Stimulated activated CD4-positive, alpha-beta T cell treated with anti-CD3 and anti-CD28 coated beads, TNF-alpha, amount 100 ng/mL, for 4 hours (primary cell): ENCODE measurements at places on chromosomes 1 and 21.

DNA sequence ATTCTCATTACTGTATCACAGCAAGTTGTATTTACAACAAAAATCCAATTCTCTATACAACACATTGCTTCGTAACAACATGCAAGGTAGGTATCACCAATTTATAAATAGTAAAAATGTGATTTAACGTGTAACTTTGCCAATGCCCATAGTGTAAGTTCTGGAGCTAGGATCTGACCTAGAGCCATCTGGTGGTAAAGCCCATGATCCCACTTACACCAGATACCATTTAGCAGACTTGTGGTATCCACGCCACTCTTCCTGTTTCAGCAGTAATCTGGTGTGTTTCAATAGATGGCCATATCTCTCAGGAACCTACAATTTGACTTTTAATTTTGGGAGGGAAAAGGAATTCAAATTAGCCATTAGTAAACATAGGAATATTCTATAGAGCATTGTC is 10.2 kb downstream of the SETSIP start:
- DNase-seq, result no peak

GRCh38 chr1:99751877-99752504 is 14.4 kb downstream of the FRRS1 start:
- DNase-seq, result no peak

- no peak for DNase-seq
Measured at GRCh38 chr1:8555582-8555981, 237.7 kb downstream of the SLC45A1 start.

- DNase-seq, result no peak
Measured at GRCh38 chr1:221747839-221748238, 6.0 kb upstream of the DUSP10 start.

- DNase-seq, result no peak
Measured at GRCh38 chr1:10860682-10861081, 64.2 kb upstream of the CASZ1 start.

DNA sequence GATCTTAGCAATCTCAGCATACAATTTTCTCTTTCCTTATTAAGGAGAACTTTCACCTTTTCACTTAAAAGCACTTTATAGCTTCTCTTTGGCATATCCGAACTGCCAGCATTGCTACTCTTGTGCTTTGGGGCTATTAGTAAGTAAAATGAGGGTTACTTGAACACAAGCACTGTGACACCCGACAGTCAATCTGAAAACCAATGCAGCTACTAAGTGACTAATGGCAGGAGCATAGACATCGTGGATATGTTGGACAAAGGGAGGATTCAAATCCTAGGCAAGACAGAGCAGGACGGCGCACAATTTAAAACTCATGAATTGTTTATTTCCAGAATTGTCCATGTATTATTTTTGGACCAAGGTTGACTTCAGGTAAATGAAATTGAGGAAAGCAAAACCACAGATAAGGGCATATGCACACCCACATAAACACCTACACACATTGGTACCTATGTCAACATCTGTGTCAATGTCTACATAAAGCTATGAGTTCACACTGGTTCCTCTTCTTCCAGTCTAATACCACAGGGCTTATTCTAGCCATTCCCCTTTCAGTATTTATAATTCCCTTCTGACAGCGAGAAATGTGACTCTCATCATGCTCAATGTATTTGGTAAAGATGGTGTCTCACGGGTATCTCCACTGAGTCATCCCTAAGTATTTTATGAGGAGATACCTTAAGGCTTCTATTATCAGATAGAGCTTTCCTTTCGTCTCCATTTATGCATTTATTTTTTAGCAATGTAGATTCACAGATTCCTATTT is 75.3 kb upstream of the RALGPS2 start:
- DNase-seq, result no peak

DNA sequence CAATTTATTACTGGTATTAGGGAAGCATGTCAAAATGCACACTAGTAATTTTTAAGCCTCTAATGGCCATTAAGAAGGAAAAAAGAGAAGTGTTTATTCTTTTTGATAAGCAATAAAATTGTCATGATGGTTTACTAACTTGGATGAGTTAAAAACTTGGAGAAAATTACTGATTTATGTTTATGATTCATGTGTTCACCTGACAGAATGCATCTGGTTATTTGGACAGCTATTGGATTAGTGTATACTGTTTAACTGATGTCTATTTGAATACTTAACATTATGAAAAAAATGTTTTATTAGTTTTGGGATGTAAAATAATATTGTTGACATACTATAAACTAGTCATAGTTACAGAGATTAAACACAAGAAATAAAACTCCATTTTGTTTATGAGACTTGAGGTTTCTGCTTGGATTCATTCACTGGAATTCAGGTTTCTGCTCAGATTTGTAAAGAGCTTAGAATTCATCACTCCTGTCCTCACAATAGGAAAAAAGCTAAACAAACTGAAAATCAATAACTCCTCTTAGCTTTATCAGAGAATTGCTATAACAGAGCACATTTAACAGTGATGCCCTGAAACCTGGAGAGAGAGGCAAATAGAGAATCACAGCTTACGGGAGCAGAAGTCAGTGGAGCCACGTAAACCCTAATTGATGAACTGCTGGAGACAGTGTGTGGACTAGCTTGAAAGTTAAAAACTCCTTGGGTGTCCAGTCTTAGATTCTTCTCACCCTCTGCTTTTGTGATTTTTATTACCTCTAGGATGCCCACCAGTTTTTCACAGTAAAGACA is 56.7 kb downstream of the RALGPS2 start:
- no peak for DNase-seq

DNA sequence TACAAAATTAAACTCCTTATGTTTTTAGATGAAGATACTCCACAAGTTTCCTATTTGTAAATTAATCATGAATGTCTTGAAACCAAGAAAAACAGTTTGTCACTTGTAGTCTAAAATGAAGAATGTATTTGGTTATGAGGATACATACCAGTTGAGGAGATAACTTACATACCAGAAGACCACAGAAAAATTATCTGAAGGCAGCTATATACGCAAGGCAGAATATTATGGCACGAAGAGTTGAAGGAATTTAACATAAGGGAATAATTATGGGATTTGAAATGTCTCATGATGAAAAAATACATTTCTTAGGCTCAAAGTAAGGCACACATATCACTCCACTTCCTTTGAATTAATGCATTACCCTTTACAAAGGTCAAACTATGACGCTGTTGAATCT is 73.3 kb downstream of the IFI44 start:
- DNase-seq, result no peak

GRCh38 chr1:20634594-20635084 is 1.4 kb downstream of the PINK1 start:
- no peak for DNase-seq

- DNase-seq, result no peak
Measured at GRCh38 chr1:45542591-45542990, 8.0 kb upstream of the AKR1A1 start.

GRCh38 chr1:204296431-204296988 is 63.2 kb downstream of the PLEKHA6 start:
- no peak for DNase-seq

GRCh38 chr1:27601771-27602461 is 2.0 kb downstream of the AHDC1 start:
- no peak for DNase-seq

- no peak for DNase-seq
Measured at GRCh38 chr21:21439761-21440160, 441.6 kb downstream of the NCAM2 start.

DNA sequence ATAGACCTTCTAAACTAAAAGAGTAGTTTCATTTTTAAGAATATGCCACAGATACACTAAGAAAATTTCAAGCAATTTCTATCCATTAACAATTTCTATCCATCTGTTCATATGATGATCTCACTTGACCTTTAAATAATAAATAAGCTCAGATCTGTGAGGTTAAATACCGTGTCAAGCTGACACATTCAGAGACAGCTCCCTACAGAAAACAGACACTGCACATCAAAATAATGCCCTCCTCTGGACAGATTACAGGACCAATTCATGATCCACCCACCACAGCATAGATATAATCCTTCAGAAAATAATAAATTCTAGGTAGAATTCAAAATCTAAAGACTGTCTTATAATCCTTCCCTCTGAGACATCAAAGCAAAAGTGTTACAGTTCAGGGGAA is 49.4 kb upstream of the SEC16B start:
- no peak for DNase-seq

DNA sequence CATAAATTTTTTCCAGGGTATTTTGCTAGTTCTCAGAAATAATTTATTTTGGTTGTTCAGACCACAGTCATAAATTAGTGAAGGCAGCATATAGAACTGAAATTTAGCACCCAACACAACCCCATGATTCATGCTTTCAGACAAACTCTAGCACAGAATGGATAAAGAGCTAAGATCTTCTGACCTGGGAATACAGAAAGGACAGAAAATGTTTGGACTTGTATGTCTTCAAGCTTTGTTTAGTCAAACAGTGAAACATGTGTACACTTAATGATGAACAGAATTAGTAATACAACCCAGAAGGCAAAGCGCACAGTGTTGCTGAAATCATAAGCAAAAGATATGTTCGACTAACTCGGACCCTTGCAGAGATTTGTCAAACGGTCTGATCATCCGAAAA is 205.6 kb downstream of the APP start:
- no peak for DNase-seq

- no peak for DNase-seq
Measured at GRCh38 chr21:46557469-46557868, 47.4 kb downstream of the S100B start.

DNA sequence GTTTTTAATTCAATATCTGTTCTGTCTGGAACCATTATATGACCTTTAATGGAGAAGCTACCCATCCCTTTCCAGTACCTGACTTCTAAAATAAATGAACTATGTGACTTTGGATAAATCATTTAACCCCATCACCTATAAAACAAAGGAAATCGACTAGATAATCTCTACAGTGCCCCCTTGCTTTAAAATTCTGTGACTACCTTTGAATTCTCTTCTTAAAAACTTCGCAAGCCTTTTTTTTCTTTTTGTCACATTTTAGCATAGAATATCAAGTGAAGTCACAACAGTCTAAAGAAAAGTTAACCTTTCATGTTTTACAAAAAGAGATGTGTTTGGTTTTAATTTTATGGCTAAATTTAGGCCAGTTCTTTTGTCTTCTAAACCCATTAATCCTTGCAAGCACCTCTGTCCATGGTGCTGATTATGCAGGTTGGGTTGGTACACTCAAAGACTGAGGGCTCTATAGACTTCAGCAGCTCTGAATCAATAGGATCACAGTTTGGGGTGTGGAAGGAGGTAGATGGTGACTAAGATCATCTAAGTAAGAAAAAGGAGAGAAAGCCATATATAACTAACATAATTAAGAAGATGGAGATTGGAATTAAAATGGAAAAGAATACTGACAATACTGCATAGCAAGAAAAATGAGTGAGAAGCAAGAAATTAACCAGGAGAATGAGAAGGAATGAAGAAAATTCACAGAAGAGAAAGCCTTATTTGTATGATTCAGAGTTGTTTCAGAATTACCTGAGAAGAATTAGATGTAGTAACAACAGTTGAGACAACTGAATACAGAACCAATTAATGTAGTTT is 59.2 kb downstream of the TBX15 start:
- no peak for DNase-seq

DNA sequence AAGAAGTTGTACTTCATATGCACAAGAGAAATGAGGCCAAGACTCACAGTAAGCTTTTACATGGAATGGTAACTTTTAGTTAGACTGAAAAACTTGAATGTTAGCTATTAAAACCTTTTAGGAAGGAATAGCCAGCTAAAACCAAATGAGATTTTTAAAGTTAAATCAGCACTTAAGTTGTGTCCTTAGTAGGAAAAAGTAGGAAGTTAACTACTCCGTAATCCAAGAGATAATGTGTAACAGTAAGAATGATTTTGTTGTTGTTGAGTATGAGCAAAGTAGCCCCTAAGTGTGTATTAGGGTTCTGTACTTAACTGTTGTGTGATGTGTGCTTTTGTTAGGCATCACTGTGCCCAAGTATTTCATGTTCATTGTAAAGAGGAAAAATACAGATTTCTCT is 13.2 kb downstream of the TARDBP start:
- DNase-seq, result no peak

- DNase-seq, result no peak
Measured at GRCh38 chr1:162207862-162208261, 138.4 kb downstream of the NOS1AP start.

- no peak for DNase-seq
Measured at GRCh38 chr1:187873126-187873525, 1044.4 kb downstream of the PLA2G4A start.

DNA sequence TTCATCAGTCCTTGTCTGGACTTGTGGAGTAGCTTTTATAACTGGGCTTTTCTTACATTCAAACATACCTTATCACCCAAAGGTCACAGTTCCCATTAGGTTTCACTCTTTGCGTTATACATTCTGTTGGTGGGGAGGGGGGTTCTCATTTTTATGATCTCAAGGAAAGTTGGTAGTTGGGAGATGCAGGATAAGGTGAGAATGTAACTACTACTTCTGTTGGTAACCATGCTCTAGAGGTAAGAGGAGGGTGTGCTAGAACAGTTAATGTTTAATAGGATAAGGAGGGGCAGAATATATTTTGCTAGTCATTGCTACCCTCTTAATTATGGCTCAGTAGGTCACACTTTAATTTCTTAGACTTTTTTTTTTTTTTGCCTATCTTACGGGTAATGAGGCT is 10.7 kb downstream of the YBX1 start:
- DNase-seq, result no peak

- no peak for DNase-seq
Measured at GRCh38 chr1:237393632-237394031, 351.6 kb downstream of the RYR2 start.

- no peak for DNase-seq
Measured at GRCh38 chr1:98761219-98761865, 99.8 kb downstream of the SNX7 start.

GRCh38 chr1:53659436-53659835 is 79.5 kb downstream of the GLIS1 start:
- no peak for DNase-seq

- DNase-seq, result no peak
Measured at GRCh38 chr1:84428235-84428634, 30.0 kb downstream of the DNASE2B start.

DNA sequence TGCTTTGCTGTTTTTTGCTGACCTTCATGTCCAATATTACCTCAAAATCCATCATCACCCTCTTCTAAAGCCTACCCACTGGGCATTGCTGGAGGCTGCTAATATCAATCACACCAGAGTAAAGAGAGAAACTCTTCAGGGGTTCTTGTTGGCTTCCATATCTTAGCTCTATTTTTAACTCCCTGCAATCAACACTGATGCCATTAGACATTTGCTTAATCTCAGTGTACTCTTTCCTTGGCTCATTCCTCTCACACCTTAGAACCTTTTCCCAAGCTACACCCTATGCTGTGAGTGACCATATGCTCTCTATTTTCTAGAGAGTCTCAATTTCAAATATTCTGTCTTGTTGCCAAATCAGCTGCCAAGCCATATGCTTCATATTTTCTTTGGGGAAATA is 40.6 kb upstream of the RABGAP1L start:
- DNase-seq, result no peak

GRCh38 chr1:19564366-19564765 is 79.0 kb upstream of the CAPZB start:
- DNase-seq, result no peak

GRCh38 chr1:206963119-206963712 is 7.0 kb downstream of the FCAMR start:
- no peak for DNase-seq

- DNase-seq, result no peak
Measured at GRCh38 chr1:151858886-151859665, 5.6 kb upstream of the THEM5 start.

- no peak for DNase-seq
Measured at GRCh38 chr1:165235777-165236291, 120.7 kb downstream of the LMX1A start.
